ENCODE measurements at places on chromosomes 3 and 15.

GRCh38 chr3:136387031-136387430 is 136.9 kb downstream of the PCCB start:
- DNase-seq, result no peak

DNA sequence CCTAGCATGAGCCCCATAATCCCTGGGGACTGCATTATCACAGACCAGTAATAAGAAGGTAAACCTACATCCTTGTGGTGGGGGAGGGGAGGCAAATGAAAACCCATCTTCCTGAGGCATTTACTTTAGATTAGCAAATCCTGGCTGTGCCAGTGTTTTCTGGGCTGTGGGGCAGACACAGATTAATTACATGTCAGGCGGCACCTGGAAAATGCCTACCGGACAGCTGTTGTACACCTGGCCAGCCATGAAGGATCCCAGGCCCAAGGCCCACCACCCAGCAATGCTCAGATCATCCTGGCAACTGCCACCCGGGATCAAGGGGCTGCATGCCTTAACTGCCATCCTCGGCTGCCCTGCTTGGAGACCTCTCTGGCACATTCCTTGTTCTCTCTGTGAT is 59.1 kb upstream of the RASA2 start:
- no peak for DNase-seq

DNA sequence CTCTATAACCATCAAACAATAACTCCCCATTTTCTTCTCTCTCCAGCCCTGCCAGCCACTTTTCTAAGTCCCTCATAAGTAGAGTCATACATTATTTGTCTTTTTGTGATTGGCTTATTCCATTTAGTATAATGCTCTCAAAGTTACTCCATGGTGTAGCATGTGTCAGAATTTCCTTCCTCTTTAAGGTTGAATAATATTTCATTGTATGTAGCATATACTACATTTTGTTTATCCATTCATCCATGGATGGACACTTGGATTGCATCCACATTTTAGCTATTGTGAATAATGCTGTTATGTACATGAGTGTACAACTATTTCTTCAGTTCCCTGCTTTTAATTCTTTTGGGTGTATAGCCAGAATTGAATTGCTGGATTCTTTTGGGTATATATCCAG is 138.4 kb downstream of the ATG7 start:
- DNase-seq, result no peak

- DNase-seq, result no peak
These were observed 99.9 kb upstream of the MLF1 start for GRCh38 chr3:158470944-158471638.

DNA sequence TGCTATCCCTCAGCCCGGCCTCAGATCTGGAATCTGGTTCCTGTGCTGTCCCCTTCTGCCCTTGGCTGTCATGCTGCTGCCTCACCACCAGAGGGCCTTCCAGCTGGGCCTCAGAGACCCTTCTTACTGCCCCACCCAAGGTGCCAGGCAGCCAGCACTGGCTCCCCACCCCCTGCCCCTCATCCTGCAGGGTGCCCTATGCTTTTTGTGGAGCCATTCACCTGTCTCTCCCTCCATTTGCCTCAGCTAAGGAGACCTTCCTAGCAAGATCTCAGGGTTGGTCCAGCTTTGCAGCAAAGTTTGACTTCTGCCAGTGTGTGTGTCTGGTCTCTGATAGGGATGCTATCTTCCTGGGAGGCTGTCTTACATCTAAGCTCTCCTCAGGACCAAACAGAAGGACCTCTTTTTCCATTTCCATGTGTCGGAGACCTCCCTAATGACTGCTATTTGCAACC is 1.9 kb upstream of the VWA5B2 start:
- no peak for DNase-seq

DNA sequence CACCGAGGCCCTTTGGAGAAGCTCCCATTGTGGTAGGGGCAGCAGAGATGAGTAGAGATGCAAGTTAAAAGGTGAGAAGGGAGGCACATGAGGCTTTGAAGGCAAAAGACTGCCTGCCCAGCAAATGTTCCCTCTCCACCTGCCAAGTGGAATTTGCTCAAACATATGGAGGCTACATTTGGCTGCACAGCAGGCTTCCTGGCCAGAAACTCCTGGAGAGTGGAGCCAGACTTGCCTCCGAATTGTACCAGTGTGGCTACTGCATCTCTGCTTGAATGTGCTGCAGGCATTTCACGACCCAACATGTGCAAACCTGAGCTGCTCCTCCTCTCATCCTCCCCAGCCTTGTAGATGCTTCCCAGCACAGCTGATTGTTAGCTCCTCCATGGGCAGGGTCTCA is 229.2 kb downstream of the ZNF621 start:
- DNase-seq, result no peak

- DNase-seq, result no peak
These were observed 40.1 kb downstream of the OXSR1 start for GRCh38 chr3:38205472-38205805.

- no peak for DNase-seq
These were observed 15.2 kb downstream of the LDHAL6B start for GRCh38 chr15:59221511-59222505.

GRCh38 chr3:177981576-177981975 is 554.7 kb upstream of the KCNMB2 start:
- DNase-seq, result no peak

- DNase-seq, result no peak
These were observed 55.4 kb downstream of the EMC4 start for GRCh38 chr15:34280193-34280592.

DNA sequence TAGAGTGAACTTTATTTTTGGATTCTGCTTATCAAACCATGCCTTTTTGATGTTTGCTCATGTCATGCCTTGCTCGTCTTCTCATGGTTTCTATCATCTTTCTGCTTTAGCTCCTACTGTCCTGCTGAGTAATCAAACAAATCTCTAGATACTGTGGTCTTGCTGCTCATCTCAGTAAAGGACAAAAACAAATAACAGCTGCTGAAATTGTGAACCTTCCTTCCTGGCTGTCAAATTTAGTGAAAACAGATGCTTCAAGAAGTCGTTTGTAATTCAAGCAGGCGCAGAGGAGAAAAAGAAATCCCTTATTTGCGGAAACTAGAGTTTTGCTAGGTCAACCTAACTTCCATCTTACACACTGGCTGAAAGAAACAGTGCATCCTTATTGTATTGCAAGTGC is 616.1 kb upstream of the ALCAM start:
- DNase-seq, result peak; percentile 28

DNA sequence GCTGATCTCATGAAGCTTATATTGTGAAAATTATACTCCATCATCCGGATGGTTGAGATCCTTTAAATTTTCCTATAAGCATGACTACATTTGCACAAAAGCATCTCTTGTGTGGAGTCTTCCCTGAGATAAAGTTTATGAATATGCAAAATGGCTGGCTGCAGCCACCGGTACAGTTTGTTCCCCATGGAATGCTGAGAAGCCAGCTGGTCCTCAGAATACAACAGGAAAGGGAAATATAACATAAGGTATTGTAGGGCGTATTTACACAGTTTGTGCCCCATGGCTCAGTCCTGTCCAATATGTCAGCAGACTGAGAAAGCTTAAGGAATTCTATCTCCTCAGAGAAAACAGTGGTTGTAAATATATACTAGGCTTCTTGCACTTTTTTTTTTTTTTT is 468.6 kb downstream of the CNTN6 start:
- DNase-seq, result no peak

- DNase-seq, result no peak
These were observed 372.2 kb upstream of the MCTP2 start for GRCh38 chr15:93859176-93859575.

DNA sequence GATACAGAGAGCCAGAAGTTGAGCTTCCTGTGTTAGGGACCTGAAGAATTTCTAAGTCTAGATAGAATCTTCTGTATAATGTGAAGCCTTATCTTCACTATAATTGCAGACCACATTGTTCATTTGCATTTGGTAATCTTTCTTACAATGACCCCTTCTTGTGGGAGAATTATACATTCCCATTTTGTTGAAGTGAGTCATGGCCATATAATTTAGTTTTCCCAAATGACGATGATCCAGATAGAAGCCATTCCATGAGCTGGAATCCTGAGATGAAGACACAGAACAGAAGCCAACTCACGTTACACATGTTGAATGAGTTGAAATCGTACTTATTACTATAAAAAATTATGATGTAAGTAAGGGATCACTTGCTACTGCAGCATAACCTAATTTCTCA is 187.8 kb downstream of the TUSC7 start:
- no peak for DNase-seq

- DNase-seq, result peak; percentile 24
These were observed 198.0 kb upstream of the PFN2 start for GRCh38 chr3:150168698-150169097.

- DNase-seq, result no peak
These were observed 336.7 kb upstream of the TRIM42 start for GRCh38 chr3:140341203-140341602.

GRCh38 chr3:114439284-114439683 is 145.5 kb downstream of the TIGIT start:
- no peak for DNase-seq

- no peak for DNase-seq
These were observed 577 bp downstream of the ZNF148 start for GRCh38 chr3:125374501-125374995.

- no peak for DNase-seq
These were observed 196.3 kb downstream of the OCA2 start for GRCh38 chr15:27902680-27903385.

GRCh38 chr15:58081456-58081855 is 15.9 kb upstream of the ALDH1A2 start:
- DNase-seq, result no peak

GRCh38 chr3:194900854-194901522 is 215.3 kb downstream of the FAM43A start:
- DNase-seq, result no peak

DNA sequence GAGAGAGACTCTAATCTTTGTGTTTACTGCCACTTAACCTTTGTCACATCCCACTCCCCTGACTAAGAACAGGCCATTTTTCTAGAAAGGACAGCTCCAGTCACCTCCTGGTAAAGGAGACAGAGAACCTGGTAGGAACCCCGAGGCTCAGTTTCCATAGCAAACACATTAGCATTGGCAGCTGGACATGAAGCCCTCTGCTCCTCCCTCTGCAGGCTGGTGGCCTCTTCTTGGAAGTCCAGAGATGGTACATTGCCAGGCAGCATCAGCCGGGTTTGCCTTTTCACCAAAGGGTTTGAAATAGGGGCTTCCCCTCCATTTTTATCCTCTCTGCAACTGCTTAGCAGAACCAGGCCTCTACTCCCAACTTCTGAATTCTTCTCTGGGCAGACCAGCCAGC is 213.4 kb upstream of the SEMA6D start:
- no peak for DNase-seq

- DNase-seq, result no peak
These were observed 1.5 kb downstream of the MELTF start for GRCh38 chr3:197027896-197028727.

DNA sequence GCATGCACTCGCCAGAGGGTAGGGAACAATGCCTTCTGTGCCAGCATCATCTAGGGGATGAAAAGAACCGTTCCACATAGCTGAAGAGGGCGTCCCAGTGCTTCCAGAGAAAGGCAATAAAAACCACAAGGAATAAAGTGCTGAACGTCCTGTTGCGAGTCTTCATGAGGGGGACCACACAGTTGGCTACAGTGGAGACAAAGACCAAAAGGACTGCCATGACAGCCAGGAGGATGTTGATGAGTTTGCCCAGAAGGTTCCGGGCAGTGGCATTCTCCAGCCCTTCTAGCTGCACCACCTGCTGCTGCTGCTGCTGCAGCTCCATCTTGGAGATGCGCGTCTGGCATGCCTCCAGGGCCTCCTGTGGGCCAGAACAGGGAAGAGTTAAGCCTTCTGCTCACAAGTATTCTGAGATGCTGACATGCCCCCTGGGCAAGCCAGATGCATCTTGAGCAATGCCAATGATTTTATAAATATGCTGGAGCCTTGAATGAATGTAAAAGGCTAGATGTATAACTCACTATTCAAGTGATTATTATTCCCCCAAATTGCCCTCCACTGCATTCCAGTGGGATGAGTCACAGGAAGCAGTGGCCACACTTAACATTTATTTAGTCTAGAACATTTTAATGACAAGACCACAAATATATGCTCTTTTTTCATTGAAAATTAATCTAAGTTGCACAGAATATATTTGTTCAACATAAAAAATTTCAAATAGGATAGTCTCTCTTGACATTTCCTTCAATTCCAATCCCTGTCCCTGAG is 45.1 kb upstream of the PLXND1 start:
- peak; percentile 17 for DNase-seq

- DNase-seq, result no peak
These were observed 294.4 kb upstream of the TPRG1 start for GRCh38 chr3:188877381-188877780.

- DNase-seq, result no peak
These were observed 287.7 kb upstream of the NR2F2 start for GRCh38 chr15:96042734-96043224.

- no peak for DNase-seq
These were observed 239.9 kb downstream of the TLE3 start for GRCh38 chr15:69857686-69858391.

GRCh38 chr3:74393426-74393825 is 221.0 kb downstream of the CNTN3 start:
- DNase-seq, result no peak

DNA sequence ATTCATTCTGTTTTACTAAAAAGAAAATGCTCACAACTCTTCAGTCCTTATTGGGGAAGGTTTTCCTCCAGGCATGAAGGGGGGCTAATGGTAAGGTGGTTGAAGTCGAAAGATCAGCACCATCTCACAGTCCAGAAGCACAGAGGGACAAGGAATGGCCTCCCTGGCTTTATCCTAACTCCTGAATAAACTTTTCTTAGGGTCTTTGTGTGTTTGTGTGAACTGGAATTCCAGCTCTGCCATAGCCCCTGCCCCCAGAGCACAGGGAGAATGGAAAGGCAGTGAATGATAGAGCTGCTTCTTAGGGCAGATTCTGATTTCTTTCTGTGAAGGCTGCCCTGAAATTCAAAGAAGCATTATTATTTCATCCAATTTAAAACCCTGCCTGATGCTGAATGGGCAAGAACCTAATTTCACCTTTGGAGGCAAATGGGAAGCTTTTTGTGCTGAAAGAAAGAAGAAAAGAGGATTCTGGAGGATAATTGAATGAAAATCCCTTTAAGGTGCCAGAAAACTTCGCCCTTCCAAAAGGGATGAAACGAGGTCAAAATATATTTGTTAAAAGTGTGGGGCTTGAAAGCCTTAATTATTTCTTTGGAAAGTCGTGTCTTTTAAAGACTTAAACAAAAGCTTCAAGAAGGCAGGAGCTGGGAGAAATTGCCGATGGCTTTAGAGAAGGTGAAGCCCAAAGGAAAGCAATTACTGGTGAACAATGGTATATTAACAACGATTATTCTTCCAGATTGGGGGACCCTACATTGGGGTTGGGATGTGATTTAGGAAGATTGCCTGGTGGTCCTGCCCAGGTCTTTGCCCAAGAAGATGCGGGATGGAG is 259.9 kb upstream of the RGMA start:
- no peak for DNase-seq

GRCh38 chr3:58039601-58040000 is 31.4 kb downstream of the FLNB start:
- DNase-seq, result no peak

- no peak for DNase-seq
These were observed 130.8 kb downstream of the SERPINI1 start for GRCh38 chr3:167866331-167866730.

GRCh38 chr3:82130046-82130445 is 368.6 kb upstream of the GBE1 start:
- DNase-seq, result no peak
